NT2/D1 (cell line): ENCODE measurements at places on chromosomes 12 and 14.

GRCh38 chr12:11745113-11745512 is 95.6 kb downstream of the ETV6 start:
- DNase-seq, result no peak

- no peak for DNase-seq
Observed at GRCh38 chr14:38042322-38042721, 165.4 kb upstream of the SSTR1 start.

GRCh38 chr12:7498809-7499208 is 4.8 kb downstream of the CD163 start:
- DNase-seq, result no peak

GRCh38 chr14:93268406-93268805 is 61.4 kb downstream of the UBR7 start:
- DNase-seq, result no peak

GRCh38 chr12:72610342-72610741 is 338.2 kb downstream of the TRHDE start:
- no peak for DNase-seq

GRCh38 chr12:49767333-49767732 is 26.0 kb downstream of the TMBIM6 start:
- DNase-seq, result no peak

- DNase-seq, result no peak
Observed at GRCh38 chr12:65670775-65671174, 153.5 kb upstream of the HMGA2 start.

- no peak for DNase-seq
Observed at GRCh38 chr14:61524211-61524806, 171.0 kb upstream of the HIF1A start.

DNA sequence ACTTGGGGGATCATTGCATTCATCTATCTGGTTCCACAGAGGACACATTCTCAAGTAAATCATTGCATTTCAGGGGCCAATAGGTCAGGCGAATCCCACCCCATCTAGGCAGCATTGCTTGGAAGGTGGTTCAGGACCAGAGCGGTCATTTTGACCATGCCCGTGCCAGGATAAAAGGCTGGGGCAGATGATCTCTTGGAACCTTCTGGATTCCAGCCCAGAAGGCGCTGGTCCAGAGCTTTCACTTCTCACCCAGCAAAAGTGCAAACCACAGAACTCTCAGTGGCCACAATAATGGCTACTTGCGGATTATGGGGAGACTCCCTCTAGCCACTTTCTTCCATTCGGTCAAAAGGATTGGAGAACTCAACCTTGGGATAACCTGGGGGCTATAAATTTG is 595 bp upstream of the KRT85 start:
- no peak for DNase-seq

DNA sequence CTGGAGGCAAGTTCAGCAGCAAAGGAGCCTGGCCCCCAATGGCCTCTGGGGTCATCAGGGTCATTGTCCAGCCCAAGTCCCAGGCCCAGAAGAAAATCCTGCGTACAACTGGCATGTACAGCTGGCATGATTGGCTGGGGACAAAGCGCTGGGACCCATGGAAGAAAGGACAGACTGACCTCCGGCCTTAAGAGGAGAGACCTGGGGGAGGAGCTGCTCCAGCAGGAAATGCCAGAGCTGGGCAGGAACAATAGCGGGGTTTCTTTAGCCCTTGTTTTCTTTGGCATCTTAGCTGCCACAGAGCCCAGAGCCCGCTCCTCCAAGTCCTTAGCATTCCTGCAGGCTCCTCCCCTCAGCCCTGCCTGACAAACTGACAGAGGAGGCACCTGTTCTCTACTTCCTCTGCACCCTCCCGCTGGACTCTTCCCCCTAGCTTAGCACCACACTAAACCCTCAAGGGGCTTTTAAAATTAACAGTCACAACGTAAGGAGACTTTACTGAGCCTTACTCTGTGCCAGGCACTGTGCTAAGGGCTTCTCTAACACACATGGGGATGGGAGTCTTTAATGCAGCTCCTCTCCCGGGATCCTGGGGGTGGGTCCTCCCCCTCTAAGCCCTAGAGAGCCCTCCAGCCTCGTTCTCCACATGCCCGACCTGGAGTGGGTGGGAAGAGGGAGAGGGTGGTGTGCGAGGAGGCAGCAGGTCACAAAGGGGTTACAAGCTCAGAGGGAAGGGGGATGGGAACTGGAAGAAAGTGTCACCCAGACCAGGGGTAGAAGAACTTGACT is 1.8 kb upstream of the AQP5 start:
- peak; percentile 61 for DNase-seq

DNA sequence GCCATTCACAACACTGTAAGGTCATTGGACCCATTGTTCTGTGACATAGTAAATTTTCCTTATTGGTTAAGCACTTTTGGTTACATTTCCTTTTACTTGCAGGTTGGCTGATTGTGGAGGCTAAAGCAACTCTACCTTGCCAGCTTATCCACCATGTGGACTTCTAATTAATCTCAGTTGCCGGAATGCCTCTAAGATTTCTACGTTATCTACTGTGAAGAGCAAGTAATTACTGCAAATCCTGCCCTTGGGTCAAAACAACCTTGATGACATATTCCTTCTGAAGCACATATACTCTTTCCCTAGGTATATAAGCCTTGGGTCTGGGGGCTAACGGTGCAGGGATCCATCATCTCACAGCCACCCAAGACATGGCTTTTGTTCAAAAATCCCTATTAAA is 19.5 kb upstream of the MORN3 start:
- DNase-seq, result no peak

- DNase-seq, result no peak
Observed at GRCh38 chr12:14751986-14752385, 51.3 kb downstream of the WBP11 start.

DNA sequence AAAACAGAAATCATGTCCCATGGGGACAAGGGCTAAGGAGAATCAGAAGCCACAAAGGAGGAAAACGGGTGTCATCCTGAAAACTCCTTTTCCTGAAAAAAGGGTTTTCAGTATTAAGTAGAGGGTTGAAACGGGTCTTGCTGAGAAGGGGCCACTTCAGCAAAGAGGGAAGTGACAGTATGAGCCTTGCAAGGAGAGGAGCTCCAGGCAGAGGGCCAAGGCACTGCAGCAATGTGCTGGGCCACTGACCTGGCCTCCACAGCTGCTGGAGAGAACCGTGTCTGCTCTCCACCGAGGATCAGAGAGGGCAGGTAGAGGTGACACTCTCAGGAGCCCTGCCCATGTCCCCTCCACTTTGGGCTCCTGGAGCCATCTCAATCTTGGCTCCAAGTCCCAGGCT is 103.3 kb downstream of the NCOR2 start:
- DNase-seq, result no peak

DNA sequence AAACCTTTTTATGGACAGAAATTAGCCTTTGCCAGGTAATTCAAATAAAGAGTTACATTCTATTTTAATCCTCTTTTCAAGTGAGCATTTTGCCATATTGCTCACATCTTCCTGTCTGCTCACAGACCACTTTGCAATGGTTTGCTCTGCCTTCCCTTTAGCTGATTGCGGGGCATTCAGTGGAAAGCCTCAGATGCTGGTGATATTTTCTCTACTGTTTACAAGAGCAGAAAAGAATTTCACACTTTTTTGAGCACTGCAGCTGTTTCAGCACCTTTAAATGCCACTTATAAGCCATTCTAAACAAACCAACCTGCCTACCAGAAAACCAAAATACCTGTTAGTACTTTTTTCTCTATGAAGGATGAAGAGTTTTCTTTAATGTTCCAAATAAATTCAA is 195.7 kb upstream of the LRIG3 start:
- no peak for DNase-seq

GRCh38 chr12:102067574-102068258 is 5.9 kb upstream of the WASHC3 start:
- DNase-seq, result no peak

GRCh38 chr12:53222806-53223261 is 9.2 kb downstream of the RARG start:
- DNase-seq, result no peak

GRCh38 chr12:52366738-52367485 is at the start of gene KRT85:
TSS of gene KRT85 (minus strand) at chr12:52367481. CDS start at chr12:52367405, 76 bp downstream.
- no peak for DNase-seq

- DNase-seq, result no peak
Observed at GRCh38 chr12:16756833-16757555, 151.0 kb upstream of the LMO3 start.

- no peak for DNase-seq
Observed at GRCh38 chr14:53054457-53054856, 98.7 kb downstream of the DDHD1 start.

GRCh38 chr14:61573748-61574513 is 121.4 kb upstream of the HIF1A start:
- DNase-seq, result no peak

- no peak for DNase-seq
Observed at GRCh38 chr12:130337488-130338303, at the start of gene PIWIL1. TSS of gene PIWIL1 (plus strand) at chr12:130337887. CDS start at chr12:130342592, 4,705 bp downstream.

DNA sequence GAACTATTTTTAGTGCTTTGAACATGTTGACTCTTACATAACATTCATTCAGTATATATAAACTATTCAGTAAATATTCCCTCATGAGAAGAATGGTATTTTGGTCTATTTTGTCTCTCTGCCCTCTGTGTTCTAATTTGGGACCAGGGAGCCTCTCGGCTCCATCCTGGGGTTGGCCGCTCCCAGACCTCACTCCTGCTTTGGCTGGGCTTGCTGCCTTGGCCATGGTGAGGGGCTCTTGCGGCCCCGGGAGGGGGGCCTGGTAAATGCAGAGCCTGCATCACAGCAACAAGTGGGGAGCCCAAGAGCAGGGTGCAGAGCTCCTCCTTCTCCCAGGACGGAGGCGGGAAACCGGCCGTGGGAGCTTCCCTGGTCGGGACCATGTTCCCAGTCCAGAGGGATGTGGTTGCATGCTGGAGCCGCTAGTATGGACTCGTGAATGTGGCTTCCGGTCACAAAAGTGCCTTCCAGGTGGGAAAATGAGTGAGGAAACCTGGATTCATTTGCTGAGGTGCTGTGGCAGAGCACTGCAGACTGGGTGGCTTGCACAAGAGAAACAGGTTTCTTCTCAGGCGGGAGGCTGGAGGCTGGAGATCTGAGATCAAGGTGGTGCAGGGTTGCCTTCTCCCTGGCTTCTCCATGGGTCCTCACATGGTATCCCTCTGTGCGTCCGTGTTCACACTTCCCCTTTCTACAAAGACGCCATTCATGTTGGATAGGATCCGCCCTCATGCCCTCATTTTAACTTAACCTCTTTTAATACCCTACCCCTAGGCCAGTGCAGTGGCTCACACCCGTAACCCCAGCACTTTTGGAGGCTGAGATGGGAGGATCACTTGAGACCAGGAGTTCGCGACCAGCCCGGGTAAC is 250.2 kb downstream of the CACNA1C start:
- DNase-seq, result no peak

- no peak for DNase-seq
Observed at GRCh38 chr12:70042675-70043074, 200.6 kb upstream of the CNOT2 start.

- DNase-seq, result no peak
Observed at GRCh38 chr12:95513599-95513998, 37.7 kb downstream of the USP44 start.
